ENCODE measurements at places on chromosomes 4 and X.

GRCh38 chrX:25343060-25343459 is 327.3 kb upstream of the ARX start:
- no peak for DNase-seq

DNA sequence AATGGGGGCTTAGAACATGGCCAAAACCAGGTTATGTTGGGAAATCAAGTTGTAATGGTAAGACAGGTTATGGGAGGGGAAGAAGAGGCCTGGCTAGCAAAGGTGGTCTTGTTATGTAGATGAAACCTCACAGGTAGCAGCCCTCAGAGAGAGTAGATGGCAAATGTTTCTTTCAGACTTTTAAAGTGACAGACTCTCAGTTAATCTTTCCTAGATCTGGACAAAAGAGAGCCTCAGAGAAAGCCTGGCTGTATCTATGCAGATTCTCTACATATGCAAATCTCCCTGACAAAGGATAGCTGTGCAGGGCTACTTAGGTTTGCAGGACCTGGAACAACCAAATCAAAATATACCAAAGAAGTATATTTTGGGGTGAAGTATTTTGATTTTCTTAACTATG is 284.1 kb upstream of the AMOT start:
- no peak for DNase-seq

GRCh38 chrX:96688789-96689188 is 4.1 kb downstream of the DIAPH2 start:
- no peak for DNase-seq

GRCh38 chr4:128590773-128591172 is 218.7 kb upstream of the JADE1 start:
- DNase-seq = no peak

DNA sequence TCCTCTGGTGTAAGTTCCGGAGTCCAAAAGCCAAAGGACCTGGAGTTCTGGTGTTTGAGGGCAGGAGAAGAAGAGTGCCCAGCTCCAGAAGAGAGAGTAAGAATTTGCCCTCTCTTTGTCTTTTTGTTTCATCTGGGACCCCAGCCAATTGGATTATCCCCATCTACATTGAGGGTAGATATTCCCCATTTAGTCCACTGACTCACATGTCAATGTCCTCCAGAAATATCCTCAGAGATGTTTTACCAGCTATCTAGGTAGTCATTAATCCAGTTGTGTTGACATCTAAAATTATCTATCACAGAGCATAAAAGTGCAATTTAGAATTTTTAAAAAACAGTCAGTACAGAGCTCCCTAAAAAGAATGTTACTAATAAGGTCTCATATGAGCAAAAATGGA is 132.9 kb upstream of the TMEM47 start:
- no peak for DNase-seq

DNA sequence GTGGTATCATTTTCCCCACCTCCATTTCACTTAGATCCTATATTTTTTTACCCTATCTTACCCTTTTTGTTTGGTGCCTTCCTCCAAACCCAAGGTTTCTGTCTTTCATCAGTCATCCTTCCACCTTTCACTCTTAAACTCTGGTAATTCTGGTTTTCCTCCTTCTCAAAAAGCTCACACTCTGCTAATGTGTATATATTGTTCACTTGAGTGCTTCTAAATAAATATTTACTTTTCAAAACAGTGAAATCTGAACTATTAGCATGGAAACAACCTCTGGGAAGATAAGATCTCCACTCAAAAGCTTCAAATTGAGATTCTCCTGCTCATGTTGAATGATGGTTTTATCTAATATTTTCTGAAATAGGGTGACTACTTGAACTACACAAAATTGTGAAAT is 21.5 kb downstream of the XIAP start:
- no peak for DNase-seq

DNA sequence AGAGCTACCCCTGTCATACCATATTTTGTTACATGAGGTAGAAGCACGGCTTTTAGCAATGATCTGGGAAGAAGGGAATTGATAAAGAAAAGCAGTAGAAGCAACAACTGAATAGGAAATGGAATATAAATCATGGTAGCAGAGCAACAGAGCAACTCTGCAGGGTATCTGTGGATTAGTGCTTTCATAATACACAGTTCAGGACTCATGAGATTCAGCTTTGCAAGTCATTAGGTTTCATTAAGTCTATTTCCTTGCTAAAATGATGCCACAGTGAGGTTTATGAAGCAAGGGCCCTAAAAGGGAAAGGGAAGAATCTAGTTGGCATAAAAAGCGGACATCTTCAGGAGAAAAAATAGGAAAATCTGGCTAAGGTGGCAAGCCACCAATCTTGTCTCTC is 45.6 kb upstream of the GRPR start:
- no peak for DNase-seq

- no peak for DNase-seq
Measured at GRCh38 chr4:57344296-57344695, 234.1 kb upstream of the IGFBP7 start.

DNA sequence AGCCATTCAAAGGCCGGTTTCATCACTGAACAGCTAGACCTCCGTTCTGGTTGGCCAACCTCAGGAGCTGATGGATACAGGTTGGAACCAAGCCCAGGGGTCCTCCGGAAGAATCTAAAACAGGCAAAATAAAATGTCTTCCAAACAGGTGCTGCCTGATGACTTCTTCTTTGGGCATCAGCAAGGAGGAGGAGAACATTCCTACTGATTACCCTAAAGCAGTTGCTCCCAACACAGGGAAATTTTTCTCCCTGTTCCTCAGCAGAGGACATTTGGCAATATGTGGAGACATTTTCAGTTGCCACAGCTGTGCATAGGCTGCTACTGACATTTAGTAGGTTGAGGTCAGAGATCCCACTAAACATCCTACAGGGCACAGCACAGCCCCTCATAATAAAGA is 319.3 kb upstream of the PPARGC1A start:
- DNase-seq = no peak

DNA sequence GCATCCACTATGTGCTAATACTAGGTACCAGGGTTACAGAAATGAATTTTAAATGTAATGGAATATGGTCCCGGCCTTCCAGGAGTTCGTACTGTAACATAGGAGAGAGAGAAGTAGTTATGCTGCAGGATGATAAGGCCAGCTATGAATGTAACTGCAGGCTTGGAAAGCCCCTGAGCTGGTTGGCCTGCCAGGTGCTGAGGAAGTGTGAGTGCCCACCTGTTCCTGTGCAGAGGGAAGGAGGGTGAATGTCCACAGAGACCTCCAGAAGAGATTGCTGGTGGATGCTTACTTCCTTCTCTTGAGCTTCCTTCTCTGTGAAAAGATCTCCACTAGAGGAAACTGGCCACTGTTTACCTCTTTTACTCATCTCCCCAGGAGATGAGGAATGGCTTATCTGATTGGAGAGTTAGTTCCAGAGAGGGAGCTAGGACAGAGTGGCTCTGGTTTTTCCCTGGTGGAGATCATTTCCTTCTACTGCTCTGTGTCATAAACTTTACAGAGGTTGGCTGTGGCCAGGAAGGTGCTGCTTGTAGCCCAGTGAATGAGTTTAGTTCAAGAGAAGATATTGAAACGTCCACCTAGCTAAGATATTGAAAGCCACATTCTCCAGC is 114.0 kb upstream of the LNX1 start:
- no peak for DNase-seq

DNA sequence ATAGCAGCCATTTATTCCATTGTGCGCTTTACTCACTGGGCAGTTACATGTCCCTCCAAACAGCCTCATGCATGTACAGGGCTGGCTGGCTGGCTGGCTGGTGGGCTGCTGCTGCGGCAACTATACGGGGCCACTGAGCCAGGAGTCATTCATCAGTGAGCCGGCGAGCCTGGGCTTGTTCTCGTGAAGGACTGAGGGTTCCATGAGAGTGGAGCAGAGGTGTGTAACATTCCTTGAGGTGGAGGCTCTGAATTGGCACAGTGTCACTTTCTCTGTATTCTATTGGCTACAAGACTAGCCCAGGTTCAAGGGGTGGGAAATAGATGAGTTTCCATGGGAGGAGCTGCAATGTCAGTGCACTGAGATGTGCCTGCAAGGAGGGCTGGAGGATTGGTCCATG is 89.1 kb downstream of the ARHGAP10 start:
- no peak for DNase-seq

All from NCI-H526 treated with DMSO at 0.1 percent for 48 hours (cell line).